ENCODE measurements at places on chromosomes 1 and 21.

DNA sequence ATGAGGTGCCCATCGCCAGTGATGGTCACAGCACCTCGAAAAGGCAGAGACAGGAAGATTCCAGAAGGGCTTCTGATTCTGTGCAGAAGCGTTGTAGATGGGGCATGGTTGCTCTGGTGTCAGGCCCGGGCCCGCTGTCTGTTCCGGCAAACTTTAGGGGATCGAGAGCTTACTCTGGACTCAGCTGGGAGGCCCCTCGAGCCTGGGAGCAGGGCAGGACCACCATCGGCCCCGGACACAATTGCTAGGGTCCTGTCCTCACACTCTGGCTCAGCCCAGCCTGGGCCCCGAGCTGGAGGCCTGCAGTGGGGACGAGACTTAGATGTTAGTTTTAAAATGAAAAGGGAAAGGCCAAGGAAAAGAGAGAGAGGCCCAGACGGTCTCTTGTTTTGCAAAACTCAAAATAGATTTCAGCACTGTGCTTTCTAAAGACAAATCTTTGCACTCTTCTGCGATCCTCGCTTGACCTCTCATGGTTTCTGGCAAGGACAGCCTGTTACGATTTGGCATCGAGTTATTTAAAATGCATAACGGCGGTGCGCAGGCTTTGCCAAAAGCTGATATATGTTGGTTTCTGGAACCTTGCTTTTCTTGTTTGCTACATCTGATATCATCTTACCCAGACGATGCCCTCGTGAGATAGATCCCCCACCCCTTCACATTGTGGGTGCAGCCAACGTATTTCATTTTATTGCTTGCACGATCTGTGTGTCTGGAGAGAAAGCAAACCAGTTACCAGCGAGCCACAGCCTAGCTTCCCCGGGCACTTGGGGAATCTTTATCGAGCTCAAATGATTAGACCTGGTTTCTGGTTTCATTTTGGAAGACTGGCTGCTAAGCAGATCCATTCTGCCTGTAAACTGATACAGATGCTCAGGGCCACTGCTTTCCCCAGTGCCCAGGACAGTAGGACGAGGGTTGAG, 58.0 kb downstream of the PRDM16 start:
- DNase-seq, result no peak

DNA sequence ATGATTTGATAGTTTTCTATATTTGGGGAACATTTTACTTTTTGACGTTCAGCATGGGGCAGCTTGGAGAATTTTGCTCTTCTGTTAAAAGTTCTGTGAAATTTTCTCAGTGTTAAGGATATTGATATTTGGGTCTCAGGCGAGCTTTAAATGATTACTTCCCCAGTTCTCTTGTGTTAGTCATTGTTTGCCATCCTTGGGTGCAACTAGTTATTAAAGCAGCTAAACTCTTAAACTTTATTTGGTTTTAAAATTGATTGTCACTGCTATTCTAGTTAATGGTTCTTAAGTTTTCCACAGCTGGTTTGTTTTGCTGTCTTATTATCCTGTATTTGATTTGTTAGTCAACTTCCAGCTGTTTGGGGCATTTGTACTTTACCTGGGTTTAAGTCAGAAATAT, 9.0 kb downstream of the COG2 start:
- no peak for DNase-seq

DNA sequence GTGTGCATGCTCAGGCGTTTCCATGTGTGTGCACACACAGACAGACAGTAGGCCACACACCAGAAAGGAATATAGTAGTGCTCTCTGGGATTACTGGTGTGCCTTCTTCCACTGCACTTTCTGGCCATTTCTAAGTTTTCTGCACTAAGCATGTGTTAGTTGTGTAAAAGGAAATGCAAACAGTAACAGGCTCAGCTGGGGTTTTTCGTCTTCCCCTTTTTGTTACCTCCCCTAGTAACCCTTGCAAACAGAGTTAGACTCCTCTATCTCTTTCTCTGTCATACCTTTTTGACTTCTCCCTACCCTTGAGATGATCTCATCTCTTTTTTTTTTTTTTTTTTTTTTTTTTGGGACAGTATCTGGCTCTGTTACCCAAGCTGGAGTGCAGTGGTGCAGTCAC, 196.3 kb downstream of the SDCCAG8 start:
- no peak for DNase-seq

GRCh38 chr1:96214982-96215381, 506.6 kb upstream of the PTBP2 start:
- DNase-seq, result no peak

GRCh38 chr1:192826791-192827546, 18.1 kb downstream of the RGS2 start:
- DNase-seq, result peak; percentile 57

DNA sequence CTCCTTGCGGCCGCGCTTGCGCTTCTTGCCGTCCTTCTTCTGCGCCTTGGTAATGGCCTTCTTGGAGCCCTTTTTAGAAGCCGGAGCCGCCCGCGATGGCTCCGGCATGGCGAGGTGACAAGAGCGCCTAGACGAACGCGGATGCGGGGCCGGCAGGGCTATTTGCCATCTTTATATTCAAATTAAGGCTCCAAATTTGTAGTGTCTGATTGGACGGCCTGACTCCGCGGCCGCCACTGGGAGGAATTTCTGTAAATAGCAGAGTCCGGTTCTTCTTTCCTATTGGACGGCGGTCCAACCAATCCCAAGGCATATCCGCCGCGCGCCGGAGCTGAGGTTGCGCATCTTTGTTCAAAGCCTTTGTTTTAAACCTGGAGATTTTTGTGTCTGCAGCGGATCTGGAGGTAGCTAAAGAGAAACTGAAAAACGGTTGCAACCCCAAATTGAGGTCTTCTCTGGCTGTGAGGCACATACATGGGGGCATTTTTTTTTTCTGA, 22.6 kb upstream of the RNF187 start:
- DNase-seq, result peak; percentile 78

DNA sequence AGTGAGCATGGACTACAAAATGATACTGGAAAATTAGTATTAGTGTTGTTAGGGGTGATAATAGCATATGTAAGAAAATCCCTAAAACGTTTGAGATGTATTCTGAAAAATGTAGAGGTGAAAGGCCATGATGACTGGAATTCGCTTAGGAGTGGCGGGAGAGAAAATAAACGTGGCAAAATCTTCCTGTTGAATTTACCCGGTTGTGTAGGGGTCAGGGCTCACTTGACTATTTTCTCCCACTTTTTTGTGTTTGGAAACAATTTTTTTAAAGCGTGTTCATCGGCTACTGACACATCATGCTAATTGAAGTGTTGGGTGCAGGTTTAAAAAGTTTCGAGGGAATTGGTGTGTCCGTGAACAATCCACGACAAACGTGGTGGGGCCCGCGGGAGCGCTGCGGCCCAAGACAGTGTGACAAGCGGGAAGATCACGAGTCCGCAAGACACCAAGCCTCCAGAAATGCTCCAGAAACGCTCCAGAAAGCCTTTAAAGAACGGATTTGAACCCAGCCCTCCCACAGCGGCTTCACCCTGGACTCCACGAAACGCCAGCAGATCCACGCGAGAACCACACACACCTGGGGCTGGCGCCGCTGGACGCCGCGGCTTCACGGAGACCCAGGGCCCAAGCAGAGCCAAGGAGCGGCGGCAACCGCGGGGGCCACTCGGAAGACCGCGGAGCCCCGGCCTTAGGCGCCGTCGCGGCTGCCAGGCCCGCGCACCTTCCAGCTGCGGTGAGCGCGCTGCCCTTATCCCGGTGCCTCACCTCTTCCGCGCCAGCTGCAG, 573 bp downstream of the PSMG1 start:
- peak; percentile 31 for DNase-seq

GRCh38 chr1:55580845-55581332, 365.7 kb upstream of the USP24 start:
- DNase-seq, result peak; percentile 97

DNA sequence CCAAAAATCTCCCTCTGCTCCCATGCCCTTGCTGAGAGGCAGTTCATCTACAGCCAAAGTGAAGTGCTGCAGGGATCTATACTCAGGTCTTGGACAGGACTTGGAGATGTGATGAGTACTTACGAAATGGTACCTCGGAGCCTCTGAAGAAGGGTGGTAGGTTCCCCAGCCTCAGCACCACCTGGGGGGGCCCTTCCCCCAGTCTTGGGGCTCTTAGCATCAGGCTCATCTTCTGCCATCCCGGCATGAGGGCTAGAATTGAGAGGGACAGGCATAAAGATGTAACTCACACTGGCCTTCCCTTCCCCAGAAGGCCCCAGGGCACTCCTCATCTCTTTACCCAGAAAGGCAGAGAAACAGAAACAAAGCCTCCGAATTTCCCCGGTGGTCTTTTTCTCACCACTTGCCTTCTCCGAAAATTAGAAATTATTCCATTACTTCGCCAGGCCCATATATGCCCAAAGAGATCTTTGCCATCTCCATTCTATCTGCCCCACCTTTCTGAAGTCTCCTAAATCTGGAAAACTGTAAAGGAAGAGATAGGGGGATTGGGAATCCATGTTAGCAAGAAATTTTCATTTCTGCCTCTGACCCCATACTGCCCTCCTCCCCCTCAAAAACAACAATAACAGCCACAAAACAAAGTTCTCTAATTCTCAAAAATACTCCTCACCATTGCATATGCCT, 827 bp downstream of the RFX5 start:
- no peak for DNase-seq

GRCh38 chr1:78329475-78329874, 161.3 kb upstream of the PTGFR start:
- no peak for DNase-seq

GRCh38 chr1:236850077-236850979, 55.2 kb downstream of the MTR start:
- DNase-seq, result no peak

DNA sequence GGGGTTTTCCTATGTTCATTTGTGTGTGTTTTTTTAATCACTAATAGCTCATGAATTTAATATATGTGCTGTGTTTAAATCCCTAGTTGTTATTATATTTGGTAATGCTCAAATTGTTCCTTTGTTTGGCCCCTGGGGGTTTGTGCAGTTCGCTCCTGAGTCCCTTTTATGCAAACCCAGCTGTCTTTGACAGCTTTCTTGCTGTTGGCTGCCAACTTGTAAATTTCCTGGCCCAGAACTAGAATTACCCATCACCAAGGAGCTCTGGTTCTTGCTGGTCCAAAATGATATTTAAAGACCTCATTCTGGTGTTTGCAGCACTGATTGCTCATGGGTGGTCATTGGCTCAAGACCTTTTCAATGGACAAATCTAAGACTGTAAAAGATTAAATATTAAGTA, 39.6 kb upstream of the PGBD5 start:
- no peak for DNase-seq

DNA sequence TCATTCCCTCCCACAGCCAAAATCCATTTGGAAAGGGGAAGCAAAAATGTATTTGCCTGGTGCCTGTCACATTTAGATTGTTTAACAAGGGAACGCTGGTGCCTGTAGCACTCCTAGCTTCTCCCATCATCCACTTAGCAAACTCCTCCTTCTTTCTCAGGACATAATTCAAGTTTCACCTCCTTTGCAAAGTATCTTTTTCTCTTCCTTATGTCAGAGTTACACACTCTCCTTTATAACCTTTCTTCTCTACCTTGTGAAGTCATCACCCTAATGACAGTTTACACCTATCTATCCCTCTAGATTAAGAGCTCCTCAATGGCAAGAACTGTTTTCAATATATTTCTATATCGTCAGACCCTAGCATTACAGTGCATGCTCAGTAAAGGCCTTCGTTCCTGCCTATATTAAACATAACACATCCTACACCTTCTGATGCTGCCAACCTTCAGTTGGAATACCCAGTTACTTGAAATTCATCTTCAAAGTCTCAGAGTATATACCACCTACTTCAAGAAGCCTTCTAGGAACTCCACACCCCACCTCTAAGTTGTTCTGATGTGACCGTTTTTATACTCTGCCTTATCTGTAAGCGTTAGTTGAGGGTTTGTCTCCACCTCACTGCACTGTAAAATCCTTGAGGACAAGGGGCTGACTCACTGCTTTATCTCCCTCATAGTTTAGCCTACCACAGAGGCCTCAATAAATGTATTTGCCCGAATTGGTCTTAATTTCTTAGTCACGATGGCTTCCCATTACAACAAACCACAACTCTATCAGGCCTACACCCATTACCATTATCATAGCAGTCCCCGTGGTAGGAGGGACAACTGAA, 1.0 kb upstream of the EPS15 start:
- peak; percentile 69 for DNase-seq

DNA sequence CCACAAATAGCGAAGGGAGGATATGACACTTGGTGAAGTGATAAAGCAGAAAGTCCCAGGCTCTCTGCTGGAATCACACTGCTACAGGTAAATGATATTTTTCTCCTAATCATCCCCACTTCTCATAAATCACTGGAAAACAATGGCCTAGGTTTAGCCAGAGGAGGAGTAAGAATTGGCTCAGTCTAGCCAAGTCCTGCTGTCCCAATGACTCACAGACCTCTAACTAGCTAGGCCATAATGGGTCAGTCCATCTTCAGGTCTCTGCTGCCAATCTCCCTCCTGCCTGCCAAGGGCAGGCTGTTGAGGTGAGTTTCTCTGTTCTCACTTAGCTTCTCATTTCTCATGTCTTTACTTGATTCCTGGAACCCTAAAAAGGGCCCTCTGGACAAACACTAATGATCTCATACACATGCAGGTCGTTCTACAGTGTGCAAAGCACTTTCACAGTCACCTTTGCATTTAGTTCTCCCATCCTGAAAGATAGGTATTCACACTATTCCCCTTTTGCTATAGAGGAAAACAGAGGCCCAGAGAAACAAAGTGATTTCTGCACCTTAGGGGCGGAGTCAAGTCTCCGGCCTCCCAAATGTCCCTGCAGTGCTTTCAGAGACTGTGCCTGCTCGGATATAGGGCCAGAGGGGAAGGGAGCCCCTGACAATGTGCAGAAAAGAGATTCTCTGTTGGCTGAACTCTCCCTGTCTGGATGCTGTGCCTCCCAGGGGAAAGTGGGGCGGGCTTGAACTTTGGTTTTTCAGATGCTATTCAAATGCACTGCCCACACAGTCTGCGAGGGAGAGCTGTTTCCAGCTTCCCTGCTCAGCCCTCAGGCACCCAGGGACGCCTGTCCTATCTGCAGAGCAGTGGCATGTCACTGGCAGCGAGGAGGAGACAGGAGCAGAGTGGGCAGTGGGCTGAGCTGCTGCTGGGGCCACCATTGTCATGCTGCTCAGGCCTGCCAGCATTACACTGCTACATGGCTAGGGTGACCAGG, 3.9 kb upstream of the CDK18 start:
- no peak for DNase-seq

DNA sequence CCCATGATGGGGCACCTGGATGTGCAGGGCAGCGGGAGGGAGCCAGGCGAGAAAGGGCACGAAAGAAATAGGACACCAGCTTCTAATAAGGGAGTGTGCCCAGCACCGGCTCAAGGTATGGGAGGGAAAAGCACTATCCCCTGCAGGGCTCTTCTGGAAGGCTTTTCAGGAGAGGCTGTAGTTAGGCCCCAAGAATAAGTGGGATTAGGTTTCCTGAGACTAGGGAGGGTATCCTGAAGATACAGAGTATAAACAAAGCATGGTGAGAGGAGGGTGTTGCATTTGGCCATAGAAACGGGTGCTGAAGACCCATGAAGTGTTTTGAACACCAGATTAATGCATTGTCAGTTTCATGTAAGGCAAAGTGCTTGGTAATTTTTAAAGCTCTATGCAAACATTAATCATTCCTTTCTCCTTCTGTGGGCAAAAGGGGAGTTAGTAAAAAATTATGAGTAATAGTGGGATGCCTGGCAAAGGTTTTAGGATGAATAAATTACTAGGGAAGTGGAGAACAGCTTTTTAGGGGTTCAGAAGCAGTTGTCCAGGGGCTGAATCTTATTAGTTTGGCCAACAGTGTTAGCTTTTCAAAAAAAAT, 74.0 kb downstream of the SYT6 start:
- no peak for DNase-seq

GRCh38 chr1:33810571-33810970, 53.3 kb upstream of the HMGB4 start:
- DNase-seq, result no peak

All from fibroblast of skin of back (primary cell).